Urothelium cell line (cell line): ENCODE measurements at places on chromosomes 4 and X.

- no peak for DNase-seq
Observed at GRCh38 chrX:136220540-136220939, 30.7 kb downstream of the MAP7D3 start.

GRCh38 chr4:8315435-8316250, 46.1 kb downstream of the HTRA3 start:
- peak; percentile 85 for DNase-seq

- no peak for DNase-seq
Observed at GRCh38 chr4:145308598-145308997, 128.2 kb upstream of the OTUD4 start.

- no peak for DNase-seq
Observed at GRCh38 chr4:183333983-183334382, 11.8 kb upstream of the CLDN24 start.

- DNase-seq, result no peak
Observed at GRCh38 chr4:3467601-3468031, 4.5 kb downstream of the DOK7 start.

DNA sequence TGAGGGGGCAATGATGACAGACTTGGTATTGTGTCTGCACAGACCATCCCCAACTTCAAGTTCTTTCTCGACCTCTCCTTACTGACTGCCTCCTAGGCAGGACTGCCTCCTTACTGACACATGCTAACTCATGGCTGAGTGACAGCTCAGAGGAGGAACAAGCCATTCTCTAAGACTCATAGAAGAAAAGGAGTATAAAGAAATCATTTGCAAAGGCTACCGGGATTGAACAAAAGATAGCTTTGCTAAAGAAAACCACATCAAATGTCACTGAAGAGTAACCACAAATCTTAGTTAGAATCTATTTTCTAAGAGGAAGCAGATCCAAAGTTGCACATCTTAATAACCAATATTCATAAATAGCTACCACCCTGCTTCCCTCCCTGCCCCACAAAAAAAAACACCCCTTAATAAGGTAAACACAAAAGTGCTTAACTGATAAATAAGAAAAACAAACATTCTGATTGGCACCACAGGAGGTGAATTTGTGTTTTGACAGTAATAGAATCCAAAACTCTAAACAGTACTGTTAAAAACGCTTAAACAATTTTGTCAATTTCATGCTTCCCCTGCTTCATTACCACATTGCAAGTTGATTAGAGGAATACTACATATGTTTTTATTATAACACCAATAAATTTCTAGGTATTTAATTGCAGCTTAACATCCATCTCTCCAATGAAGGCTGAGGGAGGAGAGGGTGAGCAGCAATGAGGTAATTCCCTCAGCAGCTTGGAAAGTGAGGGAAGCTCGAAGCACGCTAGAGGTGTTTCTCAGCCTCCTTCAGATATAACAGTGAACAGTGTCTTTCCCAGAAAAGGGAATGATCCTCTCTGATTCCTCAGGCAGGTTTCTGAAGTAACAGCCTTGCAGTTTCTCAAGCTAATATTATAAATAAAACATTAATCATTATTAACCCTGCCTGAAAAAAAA, 160.0 kb downstream of the HNRNPD start:
- no peak for DNase-seq

- peak; percentile 25 for DNase-seq
Observed at GRCh38 chr4:123826896-123827295, 430.3 kb downstream of the SPRY1 start.

GRCh38 chr4:109574443-109574850, 14.4 kb downstream of the MCUB start:
- DNase-seq, result no peak

DNA sequence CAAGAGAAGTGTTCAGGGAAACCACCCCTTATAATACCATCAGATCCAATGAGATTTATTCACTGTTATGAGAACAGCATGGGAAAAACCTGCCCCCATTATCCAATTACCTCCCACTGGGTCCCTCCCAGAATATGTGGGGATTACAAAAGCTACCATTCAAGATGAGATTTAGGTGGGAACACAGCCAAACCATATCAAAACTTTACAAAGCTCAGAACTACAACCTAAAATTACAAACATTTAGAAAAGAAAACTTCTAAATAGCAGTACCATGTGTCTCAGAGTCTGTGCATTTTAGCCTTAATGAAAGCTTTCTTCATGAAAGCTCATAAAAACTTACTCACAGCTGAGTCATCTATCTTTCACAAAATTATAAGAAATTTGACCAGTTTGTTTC, 1442.8 kb upstream of the PCDH7 start:
- no peak for DNase-seq

GRCh38 chr4:140291259-140291658, 82.2 kb upstream of the SCOC start:
- DNase-seq, result no peak

DNA sequence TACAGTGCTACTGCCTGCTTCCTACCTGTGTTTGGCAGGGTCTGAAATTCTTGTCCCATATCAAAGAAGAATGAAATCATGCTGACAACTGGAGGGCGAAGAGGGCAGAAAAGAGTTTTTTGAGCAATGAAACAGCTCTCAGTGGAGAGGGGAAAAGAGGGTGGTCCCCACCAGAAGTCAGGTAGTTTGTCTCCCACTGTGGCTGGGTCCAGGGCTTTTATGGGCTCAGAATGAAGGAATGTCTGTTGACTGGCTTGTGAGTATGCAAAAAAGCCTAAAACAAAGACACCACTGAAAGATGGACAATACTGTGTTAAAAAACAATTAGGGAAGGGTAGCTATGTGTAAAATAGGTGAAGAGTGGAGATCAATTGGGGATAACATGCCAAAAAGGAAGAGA, 115.0 kb downstream of the ADAM29 start:
- no peak for DNase-seq

GRCh38 chr4:47719576-47719975, 118.3 kb downstream of the CORIN start:
- DNase-seq, result no peak

GRCh38 chr4:126591583-126591982, 1041.2 kb upstream of the INTU start:
- DNase-seq, result no peak

DNA sequence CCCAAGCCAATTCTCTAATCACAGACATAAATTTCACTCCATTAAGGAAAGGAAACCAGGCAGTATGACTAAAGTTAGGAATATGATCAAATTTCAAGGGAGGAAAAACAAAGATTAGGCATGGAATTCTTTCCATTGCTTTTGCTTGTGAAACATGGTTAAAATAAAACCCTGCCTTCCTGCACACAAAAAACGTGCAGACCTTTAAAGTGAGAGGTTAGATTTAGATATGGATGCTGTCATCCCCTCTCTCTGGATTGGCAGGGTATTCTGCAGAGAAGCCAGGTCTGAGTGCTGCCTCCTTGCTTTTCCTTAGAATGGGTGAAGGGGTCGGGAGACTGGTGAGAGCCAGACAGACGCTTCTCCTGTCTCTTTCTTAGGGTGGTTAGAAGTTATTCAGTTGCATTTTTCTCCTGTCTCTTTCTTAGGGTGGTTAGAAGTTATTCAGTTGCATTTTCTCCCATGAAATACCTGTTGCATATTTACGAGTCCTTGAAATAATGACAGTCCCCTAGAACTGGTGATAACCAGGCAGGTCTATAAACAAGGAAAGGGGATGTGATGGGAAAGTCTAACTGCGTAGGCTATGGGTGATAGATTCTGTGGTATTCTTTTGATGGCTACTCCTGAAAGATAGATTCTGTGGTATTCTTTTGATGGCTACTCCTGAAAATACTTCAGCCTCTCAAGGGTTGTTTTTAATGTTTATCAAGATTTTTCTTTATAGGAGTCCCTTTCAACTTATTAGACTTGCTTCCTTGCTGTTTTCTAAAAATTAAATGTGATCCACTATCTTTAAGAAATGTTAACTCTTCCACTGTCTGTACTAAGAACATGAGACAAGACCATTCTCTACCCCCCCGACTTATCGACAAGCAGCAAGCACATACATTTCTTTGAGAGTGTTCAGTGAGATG, 163.6 kb downstream of the SPRY1 start:
- no peak for DNase-seq

DNA sequence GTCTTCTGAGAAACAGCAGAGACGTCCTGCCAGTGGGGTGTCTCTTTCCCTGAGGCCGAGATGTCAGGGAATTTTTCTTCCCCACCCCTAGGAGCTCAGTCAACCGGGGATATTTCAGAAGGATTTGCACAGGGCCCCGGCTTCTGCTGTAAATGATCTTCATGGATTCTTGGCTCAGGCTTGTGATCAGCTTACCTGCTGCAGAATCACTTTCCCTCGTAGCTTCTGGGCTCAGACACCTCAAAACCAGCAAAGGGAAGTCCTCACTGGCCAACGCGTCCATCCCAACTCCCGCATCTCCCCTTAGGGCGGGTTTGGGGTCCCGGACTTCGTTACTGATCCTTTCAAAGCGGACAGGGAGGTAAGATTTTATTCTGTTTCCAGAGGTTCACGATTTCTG, 212.7 kb downstream of the SHOX start:
- no peak for DNase-seq

DNA sequence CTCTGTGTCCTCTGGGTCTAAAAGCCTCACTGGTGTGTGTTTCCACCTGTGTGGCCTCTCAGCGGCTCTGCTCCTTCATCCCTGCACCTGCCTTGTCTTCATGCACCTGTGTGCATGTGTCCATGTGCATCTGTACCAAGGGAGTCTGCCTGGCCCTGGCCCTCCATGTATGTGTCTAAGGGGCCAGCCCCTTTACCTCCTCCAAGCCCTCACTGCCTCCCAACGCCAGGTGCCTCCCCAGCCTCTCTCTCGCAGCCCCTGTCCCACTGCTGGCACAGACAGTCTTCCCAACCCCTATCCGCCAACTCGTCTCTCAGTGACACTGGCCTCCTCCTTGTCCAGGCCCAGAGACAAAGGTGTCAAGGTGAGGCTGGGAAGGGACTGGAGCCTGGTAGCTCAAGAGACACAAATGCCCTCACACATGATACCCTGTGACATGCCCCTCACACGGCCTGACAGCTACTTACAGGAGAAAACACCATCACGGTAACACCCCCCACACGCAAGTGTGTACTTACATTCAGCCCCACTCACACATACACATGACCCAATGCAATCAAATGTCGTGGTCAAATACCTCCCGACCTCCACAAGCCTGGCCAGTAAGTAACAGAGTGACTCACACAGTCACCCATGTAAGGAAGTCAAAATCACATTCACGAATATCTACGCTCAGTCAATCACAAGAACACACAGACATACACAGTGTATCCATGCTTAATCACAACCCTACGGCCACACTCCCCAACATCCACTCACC, 11.4 kb downstream of the L1CAM start:
- no peak for DNase-seq

DNA sequence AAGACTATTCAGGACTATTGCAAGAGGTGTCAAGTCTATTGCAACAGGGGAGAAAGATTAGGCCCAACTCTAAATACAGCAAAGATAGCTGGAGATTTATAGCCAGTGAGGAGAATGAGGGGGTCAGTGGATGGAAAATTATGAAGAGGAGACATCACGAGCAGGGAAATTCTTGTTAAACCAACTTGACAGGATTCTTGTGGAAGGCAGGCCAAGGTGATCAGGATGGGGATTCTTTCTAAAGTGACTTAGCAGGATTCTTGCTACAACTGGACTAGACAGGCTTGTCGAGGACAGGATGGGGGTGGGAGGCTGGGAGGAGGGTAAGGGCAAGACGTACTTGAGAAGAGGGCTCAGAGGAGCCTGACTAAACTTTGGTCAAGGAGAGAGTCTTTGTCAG, 89.0 kb downstream of the PHEX start:
- no peak for DNase-seq

DNA sequence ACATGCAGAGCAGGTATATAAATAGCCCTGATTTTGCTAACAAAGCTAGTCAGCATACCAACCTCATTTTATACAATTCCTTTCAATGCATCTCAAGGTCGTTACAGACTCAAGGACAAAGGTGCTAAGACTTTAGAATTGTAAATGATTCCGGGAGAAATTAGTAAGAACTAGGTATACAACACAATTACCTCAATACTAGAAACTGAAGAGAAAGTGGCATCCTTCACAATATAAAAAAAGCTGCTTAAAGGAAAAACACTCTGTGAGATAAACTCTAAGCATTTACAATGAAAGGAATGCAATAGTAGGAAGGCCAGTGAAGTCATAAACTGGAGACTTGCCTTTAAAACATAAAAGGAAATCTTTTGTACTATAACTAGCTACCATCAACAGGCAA, 11.9 kb downstream of the TNMD start:
- DNase-seq, result no peak

GRCh38 chr4:83075311-83076095, 39.0 kb downstream of the PLAC8 start:
- DNase-seq, result peak; percentile 14

DNA sequence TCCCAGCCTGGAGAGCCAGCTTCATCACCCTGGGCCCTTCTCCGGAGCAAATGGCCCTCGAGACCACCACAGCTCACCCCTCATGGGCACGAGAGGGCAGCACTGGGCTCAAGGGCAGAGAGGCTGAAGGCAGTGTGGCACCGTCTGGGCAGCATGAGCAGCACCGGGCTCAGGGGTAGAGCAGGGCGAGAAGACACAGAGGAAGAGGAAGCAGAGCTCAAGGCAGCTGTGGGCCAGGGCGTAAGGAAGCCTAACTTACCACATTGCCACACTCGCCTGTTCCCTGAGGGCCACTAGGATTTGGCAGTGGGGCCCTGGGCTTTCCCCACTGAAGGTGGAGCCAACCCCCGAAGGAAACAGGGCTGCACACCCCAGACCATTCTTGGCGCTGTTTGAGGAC, 15.5 kb downstream of the ZNF185 start:
- no peak for DNase-seq

GRCh38 chrX:45352611-45353010, 151.9 kb upstream of the DIPK2B start:
- no peak for DNase-seq
